DMS79 (cell line): ENCODE measurements at places on chromosomes 2 and 18.

DNA sequence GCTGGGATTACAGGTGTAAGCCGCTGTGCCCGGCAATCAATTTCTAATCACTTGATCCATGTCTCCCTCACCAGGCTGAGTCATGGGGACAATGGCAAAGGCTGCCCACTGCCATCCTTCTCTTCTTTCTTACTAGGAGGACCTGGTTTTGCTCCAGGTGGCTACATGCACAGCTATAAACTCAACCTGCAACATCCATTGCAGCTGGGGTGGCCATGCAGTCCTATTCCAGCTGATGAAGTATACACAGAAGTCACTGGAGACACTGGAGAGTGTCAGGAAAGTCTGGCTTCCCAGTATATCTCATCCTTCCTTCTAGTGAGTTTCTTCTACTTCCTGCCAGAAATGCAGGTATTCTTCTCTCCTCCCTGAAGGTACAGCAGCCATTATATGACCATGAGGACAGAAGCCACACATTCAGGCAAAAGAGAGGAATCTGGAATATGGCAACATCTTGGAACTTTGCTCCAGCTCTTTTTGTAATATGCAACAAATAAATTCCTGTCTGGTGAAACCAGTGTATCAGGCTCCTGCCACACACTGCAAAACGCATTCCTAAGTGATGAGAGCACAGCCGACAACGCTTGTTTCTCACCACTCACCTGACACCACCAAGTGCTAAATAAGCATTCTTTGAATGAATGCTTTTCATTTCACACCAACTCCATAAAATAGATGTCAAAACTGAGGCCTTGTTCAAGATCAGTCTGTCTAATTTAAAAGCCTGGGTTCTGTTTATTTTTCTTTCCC is 32.3 kb downstream of the SCTR start:
- DNase-seq = no peak

GRCh38 chr2:173298536-173299097 is 56.1 kb upstream of the CDCA7 start:
- no peak for DNase-seq

DNA sequence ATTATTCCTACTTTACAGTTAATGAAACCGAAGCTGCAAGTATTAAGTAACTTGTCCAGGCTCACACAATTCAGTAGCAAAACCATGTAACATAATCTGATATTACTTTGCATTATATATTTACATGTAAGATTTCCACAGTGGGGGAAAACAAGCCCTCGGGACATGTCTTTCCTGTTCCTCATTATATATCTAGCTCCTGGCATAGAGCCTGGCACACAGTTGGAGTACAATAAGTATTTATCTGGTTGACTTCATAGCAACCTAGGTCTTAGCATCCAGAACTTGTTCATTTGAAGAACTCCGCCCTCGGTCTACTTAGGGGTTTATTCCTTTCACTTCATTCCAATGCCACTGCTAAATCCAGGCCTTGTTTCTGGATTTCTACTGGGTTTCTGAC is 1.6 kb upstream of the RBM45 start:
- DNase-seq = no peak

DNA sequence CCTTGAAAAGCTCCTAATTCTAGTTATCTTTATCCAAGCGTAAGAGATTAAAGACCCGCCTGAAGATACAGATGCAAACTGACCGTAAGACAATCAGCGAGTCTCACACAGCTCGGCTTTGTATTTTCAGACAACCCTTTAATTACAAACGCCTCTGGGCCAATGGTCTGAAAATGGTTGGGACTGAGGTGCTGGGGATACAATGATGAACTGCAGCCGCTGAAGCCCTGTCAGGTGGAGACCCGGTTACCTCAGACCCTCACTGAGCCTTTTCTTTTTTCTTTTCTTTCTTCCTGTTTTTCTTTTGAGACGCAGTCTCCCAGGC is 715 bp upstream of the CFAP36 start:
- no peak for DNase-seq

- no peak for DNase-seq
Measured at GRCh38 chr2:205760157-205760556, 77.9 kb downstream of the NRP2 start.

DNA sequence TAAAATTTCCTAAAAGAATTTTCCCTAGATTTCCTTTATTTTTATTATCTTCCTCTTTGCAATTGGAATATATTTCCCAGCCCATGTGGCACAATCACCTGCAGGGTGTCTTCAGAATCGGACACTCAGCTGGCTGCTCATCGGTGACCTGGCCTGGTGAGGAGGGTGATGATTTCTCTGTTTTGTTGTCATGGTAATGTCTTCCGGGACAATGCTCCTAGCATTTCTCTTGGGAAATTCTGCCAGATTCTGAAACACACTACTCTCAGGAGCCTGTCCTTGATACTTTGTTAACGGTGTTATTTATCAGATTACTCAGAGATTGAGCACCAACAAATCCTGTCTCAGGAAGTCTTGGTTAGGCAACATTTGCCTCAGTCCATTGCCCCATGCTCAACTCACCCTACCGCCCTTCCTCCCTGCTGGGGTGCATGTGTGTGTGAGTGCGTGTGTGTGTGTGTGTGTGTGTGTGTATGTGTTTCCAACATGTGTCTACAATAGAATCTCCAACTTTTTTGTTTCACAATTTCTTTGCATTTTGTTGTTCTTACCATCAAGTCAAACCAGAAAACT is 70.3 kb downstream of the MYT1L start:
- no peak for DNase-seq

DNA sequence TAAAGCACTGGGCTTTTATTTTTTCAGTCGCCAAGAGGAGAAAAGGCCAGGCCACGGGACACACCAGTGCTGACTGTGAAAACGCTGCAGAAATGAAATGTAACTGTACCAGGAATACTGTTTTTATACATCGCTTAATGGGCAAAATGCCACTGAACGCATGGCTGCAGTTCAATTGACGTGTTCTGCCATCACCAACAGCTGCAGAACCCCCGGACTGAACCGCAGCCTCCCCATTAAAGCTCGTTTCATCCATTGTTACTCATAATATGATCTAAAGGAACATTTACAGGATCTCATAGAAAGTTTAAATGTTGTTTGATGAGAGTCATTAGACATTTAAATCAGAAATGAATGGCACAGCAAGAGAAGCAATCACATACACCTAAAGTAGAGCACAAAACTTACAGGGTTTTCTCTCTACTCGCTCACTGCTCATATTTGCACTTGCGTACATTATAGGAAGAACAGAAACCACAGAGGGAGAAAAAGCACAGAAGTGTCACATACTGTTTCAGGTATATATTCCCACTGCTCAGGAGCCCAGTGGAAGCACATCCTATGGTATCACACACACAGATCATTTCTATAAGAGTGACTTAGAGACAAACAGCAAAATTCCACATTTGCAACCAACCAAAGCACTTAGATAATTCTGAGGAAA is 35.3 kb downstream of the TCF4 start:
- peak; percentile 74 for DNase-seq

DNA sequence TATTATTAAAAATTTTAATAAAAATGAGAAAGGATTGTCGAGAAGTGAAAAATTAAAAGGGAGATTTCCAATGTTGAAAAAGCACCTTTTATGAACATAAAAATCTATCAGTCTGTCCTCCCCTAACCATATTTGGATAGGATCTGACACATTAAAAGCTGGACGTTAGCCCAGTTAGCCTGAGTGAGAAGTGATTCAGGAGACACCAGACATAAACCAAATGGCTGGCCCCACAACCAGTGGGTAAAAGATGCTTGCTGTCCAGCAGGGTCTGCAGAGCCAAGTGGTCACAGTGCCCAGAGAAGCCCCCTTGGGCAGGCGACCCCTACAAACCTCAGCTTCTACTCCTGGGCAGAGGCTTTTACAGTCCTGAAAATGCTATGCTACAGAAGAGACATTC is 253.8 kb upstream of the LYPD1 start:
- no peak for DNase-seq

DNA sequence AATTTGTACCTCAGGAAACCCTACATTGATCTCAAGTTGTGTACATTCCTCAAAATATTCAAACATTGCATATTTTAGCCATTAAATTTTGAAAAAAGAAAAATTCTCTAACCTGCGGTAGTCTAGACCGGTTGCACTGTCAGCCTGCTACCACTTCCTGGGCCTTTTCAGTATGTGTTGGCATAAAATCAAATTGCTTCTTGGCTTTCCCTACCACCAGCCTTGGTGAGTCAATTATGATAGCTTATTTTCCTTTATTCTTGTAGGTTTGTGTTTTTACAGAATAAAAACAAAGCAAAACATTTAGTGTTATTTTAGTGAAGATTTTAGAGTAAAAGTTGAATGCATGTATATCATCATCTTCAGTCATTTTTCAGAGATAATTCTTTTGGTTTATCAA is 61.2 kb downstream of the FAM171B start:
- no peak for DNase-seq

DNA sequence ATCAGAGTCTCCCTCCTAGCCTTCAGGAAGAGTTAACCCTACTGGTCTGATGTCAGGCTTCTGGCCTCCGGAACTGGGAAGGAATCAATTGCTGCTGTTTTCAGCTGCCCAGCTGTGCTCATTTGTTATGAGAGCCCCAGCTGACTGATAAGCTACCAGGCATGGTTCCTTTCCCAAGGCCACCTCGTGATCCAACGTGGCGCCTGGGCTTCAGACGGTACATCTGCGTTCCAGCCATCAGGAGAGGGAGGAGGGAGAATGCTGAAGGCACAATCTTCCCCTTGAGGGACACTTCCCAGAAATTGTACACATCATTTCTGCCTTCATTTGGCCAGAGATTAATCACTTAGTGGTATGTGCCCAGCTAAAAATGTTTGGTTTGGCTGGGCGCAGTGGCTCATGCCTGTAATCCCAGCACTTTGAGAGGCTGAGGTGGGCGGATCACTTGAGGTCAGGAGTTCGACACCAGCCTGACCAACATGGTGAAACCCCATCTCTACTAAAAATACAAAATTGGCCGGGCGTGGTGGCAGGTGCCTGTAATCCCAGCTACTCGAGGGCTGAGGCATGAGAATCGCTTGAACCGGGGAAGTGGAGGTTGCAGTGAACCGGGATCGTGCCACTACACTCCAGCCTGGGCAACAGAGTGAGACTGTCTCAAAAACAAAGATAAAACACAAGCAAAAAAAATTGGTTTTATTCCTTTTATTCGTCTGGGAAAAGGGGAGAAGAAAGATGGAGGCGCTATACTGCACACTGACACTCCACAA is 10.5 kb upstream of the ARMC9 start:
- DNase-seq = no peak

DNA sequence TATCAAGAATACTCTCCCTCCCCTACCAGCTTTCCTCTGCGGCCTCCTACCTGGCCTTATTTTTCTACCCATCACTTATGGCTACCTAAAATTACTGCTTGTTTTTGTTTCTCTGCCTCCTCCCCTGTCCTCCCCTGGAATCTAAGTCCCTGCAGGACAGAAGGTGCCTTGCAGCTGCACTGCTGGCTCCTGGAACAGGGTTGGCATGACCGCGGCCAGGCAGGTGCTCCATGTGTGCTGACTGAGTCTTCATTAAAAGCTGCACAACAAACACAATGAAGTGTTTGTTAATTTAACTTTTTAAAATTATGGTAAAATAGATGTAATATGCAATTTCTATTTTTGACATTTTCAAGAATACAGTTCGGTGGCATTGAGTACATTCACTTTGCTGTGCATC is 171.9 kb upstream of the FHL2 start:
- no peak for DNase-seq

DNA sequence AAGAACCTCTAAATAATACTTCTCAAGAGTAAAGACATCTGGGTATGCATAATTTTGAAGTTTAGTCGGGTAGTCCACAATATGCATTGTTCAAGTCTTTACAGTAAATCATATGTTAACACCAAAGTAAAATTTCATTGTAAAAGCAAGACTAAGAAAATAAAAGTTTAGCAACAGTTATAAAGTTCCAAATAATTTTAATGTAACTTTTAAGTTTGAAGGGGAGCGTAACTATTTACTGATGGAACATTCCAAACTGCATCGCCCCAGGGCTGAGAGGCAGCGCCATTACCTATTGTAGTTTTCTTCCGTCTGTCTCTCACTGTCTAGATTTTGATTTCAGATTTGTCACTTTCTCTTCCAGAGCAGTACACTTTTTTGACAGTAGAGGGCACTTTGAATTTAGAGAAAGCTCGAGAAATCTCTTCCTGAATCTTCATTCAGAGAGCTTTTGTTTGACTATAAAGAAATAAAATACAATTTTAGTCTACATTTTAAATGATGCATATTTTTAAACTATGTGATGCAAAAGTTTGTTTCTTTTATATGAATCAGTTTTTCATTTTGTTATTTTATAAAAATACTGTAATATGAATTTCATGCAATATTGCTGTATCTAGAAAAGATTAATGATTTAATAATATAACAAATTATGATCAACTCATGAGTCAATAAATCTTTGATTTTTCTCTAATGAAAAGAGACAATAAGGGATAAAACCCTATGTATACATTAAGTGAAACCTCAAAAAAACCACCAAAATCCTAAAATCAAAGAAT is 389.8 kb downstream of the FIGN start:
- no peak for DNase-seq

GRCh38 chr2:8987410-8987809 is 16.1 kb downstream of the MBOAT2 start:
- no peak for DNase-seq

DNA sequence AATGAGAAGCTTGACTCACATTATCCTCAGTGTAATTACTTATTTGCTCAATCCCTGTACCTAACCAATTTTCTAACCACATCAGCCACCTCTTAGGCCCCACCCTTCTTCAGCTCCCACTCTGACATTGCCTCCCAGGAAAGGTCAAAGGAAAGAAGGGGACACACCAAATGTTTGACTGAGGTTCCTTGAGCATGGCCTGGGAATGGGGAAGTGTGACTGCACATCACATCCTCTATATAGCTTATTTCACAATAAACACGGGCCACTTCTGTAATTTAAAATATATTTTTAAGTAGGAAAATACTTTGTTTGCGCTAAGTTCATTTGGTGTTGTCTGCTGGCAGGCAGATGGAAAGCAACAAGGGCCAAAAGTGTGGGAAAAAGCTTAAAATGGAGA is 3.0 kb upstream of the FIGLA start:
- no peak for DNase-seq

DNA sequence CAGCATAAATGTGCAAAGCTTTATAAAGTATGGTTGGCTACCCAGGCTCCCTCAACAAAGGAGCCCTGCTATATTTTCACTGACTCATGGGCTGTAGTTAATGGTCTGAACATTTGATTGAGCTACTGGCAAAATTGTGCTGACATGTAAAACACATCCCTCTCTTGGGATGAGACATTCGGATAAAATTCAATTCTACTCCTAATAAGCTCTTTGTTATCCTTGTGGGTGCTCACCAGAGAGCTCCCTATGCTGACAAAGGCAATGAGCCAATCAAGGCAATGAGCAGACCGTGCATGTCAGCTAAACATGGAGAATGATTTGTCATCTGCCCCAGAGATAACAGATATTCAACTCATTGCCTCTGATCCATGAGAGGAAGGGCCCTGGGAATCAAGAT is 27.7 kb downstream of the SERPINB8 start:
- no peak for DNase-seq

DNA sequence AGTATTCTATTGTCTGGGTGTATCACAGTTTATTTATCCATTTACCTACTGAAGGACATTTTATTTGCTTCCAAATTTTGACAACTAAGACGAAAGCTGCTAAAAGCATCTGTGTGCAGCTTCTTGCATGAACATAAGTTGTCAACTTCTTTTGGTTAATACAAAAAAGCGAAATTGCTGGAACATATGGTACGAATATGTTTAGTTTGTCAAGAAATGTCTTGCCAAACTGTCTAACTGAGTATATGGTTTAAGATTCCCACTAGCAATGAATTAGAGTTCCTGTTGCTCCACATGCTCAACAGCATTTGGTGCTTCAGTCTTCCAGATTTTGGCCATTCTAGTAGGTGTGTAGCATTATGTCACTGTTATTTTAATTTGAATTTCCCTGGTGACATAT is 372.3 kb upstream of the NRXN1 start:
- DNase-seq = no peak
